ENCODE measurements at places on chromosomes 13 and 19.
A peak's percentile ranks its signal among the peaks of the same experiment; 100 is the strongest.

DNA sequence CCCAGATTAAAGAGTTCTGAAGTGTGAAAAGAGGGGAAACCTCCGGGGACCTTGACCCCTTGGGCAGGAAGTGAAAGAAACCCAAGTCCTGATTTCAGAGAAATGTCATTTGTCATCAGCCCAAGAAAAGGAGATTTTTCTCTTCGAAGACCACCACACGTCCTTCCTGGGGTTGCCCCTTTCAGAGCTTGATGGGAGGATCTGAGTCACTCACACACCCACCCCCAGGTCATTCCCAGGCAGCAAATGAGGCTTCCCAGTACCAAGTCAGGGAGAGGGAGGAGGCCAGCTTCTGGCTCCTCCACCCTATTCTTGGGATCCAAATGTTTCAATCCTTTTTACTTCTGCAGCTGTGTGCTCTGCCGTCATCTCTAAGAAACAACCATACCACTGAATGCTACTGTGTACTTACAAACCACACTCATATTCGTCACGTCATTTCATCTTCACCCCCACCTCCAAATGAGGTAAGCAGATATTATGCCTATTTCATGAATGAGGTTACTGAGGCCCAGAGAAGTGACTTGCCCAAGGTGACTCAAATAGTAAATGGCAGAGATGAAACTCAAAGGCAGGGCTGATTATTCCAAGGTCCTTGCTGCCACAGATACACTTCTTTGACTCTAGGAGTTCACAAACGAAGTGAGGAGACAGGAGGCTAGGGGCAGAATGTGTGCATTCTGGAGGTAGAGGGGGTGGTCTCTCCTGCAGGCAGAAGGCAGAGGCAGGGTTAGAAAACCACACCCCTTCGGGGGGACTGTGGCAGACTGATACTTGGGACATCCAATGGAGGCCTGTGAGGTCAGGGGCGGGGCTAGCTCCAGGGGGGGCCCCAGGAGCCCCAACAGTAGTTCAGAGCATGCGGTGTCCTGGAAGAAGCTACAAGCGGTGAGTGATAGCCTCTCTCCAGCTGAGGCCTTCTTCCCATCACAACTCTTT is 5.0 kb upstream of the KMT2B start:
- peak; percentile 68 for DNase-seq

GRCh38 chr19:10829967-10830366 is 6.0 kb downstream of the TMED1 start:
- DNase-seq = no peak

DNA sequence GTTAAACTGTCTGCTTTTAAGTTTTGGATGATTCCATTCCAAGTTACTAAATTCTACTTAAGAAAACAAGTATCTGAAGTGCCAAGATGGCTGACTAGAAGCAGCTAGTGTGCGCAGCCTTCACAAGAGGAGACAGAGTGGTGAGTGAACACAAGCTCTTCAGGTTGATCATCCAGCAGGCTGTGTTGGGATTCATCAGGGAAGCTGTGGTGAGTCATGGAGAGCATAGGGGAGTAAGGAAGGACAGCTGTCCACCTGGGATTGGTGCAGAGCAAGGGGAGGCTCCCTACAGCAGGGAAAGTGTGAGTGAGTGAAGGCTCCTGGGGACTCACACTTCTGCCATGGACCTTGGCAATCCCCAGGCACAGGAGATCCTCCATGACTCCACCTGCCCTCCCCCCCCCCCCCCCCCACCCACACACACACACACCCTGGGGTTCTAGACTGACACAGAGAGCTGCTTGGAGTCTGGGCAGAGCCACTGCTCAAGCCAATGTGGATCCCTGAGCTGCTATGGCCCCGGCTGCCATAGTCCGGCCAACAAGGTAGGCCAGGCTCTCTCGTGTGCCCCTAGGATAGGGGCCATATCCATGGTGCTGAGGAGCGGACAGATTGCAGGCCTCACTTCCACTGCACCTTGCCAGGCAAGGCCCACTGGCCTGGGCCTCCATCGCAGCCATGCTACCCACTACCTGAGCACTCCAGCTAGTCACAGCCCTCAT is 23.5 kb downstream of the SLC25A15 start:
- no peak for DNase-seq

DNA sequence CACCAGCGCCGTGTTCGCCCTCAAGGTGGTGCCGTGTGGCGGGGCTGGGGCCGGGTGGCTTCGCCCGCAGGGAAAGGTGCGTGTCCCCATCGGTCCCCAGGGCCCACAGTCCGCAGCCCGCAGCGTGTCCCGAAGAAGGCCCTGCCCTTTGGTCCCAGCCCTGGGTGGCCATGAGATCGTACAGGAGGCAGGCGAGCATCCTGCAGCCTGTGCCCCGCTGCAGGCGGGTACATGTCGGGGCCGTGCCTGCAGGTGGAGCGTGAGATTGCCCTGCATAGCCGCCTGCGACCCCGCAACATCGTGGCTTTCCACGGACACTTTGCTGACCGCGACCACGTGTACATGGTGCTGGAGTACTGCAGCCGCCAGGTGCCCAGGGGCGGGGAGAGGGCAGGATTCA is 1.5 kb downstream of the PLK5 start:
- DNase-seq = no peak

GRCh38 chr19:15453091-15453578 is 3.4 kb upstream of the WIZ start:
- no peak for DNase-seq

DNA sequence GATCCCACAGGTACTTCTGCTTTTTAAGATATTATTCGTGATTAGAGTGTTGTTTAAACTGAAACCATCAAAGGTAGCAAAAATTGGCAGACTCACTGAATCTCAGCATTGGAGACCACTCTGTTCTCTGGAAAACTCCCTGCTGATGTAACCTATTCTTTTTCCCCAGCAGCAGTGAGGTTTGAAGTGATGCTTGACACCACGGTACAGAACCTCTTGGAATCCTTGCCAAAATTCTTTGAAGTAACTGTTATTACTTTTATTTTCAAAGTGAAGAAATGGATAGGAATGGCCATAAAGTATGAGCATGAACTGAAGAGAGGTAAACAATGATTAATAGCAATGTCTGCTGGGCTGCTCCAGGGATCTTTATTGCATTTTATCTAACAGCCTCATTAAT is 66.4 kb upstream of the KL start:
- DNase-seq = no peak

DNA sequence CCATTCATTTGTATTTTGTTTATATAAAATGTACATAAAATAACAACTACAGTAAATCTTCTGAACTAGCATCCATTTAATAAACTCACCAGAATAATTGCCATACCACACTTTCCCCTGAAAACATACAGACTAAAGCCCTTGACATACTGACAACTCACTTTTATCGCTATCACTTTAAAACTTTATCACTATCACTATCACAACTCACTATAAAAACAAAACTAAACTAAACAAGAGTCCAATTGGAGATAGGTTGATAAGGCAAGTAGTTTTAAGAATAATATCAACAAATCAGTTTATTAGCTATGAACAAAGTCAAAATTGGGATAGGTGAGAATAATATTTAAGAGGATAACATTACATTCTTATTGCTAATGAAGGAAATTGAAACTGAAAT is 108.9 kb downstream of the SLITRK6 start:
- DNase-seq = no peak

DNA sequence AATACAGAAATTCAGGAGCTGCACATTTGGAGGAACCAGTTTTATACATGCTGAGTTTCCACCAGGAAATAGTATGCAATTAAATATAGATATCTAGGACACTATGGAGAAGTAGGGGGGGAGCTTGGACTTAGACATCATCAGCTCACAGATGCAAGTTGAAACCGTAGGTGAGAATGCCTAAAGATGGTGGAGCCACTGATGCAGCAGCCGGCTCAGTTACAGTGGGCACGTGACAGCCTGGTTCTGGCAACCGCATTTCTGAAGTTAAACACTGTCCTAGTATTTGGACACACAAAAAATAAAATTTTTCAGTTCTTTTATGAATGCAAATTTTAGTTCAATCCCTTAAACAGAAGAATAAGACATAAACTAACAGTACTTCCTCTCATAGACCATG is 91.5 kb upstream of the FRY start:
- no peak for DNase-seq

- DNase-seq = no peak
Measured at GRCh38 chr19:35208121-35208520, 20.4 kb downstream of the FAM187B start.

GRCh38 chr13:97369261-97369893 is 64.6 kb upstream of the RAP2A start:
- DNase-seq = no peak

- DNase-seq = no peak
Measured at GRCh38 chr19:3345850-3346460, 20.4 kb upstream of the NFIC start.

GRCh38 chr13:34914416-34914815 is 27.7 kb upstream of the NBEA start:
- DNase-seq = no peak

GRCh38 chr19:56341948-56342347 is 27.3 kb upstream of the ZSCAN5A start:
- no peak for DNase-seq

DNA sequence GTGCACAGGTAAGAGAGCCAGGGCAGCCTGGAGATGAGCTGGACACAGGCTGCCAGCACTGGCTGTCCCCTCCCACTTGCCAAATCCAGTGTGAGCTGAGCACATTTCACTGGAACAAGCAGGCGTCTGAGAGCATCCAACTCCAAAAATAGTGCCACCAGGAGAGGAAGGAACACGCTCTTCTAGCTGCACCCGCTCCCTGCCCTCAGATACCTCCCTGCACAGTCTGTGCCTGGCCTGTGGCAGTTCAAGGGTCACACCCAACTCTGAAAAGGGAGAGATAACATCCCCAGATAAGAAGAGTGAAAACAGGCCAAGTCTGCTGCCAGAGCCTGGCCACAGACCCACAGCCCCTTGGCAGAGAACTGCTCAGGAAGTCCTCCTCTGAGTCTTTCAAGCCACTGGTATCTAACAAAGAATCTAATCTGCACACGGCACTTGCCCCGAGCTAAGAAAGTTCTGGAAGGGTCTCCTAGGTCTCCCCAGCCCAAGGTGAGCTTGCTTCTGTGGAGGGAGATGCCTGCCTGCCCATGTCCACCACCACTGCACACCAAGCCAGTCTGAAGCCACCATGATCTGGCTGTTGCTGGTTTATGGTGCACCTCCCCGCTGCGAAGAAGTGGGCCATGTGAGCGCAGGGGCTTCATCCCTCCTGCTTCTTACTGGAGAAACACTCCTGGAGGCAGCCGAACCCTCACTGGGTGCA is 14.7 kb downstream of the ELL start:
- DNase-seq = peak; percentile 20

- DNase-seq = no peak
Measured at GRCh38 chr13:114081761-114082681, 50.4 kb downstream of the RASA3 start.

- no peak for DNase-seq
Measured at GRCh38 chr19:752652-753517, 2.0 kb downstream of the MISP start.

DNA sequence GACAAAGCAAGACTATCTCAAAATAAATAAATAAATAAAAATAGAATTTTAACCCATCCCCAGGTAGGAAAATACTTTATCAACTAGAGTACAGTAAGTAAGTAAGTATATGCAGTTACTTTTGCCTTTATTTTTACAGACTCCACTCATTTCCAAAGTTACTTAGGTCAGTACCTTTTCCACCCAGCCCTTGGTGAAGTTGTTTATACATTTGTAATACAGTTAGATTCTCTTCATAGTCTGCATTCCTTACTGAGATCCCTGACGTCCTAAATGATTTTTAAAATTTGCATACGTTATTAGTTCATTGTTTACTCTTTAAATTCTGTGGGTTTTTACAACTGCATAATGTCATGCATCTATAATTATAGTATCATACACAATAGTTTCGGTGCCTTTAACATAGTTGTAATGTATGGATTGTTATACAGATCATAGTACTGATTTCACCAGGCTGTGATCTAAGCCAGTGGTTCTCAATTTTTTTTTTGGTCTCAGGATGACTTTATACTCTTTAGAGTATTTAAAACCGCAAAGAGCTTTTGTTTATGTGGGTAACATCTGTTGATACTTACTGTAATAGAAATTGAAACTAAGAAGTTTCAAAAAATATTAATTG is 10.4 kb downstream of the SETDB2 start:
- DNase-seq = no peak

GRCh38 chr13:26956522-26957142 is 196.0 kb upstream of the GPR12 start:
- DNase-seq = no peak

GRCh38 chr19:38695317-38695683 is 47.9 kb downstream of the ACTN4 start:
- DNase-seq = no peak

All from stimulated activated CD4-positive, alpha-beta T cell treated with anti-CD3 and anti-CD28 coated beads, Interleukin-4, amount 100 ng/mL, for 24 hours (primary cell).